ENCODE measurements at places on chromosomes 5 and 9. TPM values are rescaled to one million over a fixed set of nuclear protein-coding genes. Genes with fewer than 3 reads are reported as not detected.

DNA sequence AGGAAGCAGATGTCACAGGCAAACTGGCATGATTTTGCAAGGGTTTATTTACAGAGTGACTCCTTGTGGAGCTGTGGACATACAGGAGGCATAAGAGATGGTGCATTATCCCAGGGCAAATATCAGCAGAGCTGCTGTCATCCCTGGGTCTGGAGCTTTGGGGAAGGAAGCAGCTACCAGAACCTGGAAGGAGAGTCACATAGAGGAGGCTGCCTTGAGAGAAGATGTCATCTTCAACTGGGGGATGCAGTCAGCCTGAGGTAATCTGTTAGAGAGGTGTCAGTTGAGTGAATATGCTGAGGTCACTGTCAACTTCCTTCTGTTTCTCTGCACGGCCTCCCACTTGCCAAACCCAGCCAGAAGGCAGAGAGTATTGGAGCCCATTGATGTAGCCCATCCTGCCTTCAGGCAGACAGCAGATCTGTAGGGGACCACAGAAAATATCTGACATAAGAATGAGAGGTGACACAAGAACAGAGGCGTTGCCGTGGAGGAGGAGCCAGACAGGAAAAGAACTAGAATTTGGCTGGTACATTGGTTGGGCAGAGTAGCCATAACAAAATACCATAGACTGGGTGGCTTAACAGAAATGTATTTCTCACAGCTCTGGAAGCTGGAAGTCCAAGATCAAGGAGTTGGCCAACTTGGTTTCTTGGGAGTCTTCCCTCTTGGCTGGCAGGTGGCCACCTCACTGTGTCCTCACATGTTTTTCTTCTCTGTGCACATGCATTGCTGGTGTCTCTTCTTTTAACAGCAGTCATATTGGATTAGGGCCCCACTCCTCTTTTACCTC is 102.8 kb downstream of the SNX18 start:
- peak overlapping the region; percentile 51 for H3K27ac ChIP-seq
- peaks cover 2% of the 10 kb centered on the region for H3K36me3 ChIP-seq
- peaks cover 23% of the 10 kb centered on the region for H3K4me1 ChIP-seq
- H3K27me3 ChIP-seq = peaks cover 4% of the 10 kb centered on the region
- H3K4me3 ChIP-seq = no peak overlapping the region

DNA sequence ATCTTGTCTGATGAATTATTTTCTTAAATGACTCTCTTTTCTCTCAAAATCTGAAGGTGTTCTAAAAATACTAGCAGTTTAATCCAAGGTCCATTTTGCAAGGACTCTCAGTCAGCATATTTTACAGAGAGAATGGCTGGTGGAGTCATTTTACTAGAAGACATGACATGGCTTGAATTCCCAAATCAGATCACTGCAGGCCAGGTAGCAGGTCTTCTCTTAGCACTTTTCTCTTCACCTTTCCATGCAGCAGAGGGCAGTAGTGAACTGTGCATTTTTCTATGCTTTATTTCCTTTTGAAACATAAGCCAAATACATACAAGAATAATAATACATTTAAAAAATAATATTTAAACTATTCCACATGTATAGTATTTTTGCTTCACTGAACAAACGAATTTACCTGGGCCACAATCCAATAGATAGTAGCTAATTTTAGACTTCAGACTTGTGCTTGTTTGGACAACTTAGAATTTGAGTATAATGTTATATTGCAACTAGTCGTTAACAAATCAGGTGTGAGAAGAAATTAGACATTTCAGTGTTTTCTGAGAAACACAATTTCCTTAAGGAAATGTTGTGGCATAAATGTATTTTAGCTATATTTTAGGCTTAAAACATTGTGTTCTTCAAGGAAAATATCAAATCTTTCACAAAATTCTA is 289.4 kb upstream of the DAB2 start:
- no peaks in the 10 kb centered on the region for H3K36me3 ChIP-seq
- DNase-seq = peak; percentile 50
- no peak overlapping the region for H3K27ac ChIP-seq

DNA sequence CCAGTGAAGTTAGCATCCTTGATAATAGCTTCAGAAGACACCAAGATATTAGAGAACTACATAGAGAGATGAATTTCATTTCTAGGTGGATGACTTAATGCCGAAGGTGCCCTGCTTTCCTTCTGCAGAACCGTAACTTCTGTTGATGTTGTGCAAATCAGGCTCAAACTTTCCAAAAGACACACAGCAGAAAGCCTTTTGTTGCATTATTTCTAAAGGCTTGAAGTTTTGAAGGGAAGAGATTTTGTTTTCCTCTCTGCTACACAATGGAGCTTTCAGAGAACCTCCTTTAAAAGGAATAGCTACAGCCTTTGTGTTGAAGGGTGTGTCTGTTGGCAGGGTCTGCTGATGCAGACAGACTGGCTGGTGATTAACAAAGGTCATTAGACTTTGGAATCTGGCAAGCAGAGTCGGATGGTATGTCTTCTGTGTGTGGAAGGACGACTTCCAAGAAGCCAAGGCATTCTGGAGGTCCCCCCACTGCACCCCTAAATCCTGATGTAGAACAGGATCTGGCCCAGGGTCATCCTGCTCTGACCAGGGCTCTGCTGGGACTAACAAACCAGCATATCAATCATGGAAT is 57.8 kb downstream of the ZNF462 start:
- H3K36me3 ChIP-seq = no peaks in the 10 kb centered on the region
- H3K27me3 ChIP-seq = no peaks in the 10 kb centered on the region
- H3K27ac ChIP-seq = no peak overlapping the region
- peaks cover 2% of the 10 kb centered on the region for H3K4me1 ChIP-seq
- no peak for DNase-seq
- H3K4me3 ChIP-seq = no peak overlapping the region

DNA sequence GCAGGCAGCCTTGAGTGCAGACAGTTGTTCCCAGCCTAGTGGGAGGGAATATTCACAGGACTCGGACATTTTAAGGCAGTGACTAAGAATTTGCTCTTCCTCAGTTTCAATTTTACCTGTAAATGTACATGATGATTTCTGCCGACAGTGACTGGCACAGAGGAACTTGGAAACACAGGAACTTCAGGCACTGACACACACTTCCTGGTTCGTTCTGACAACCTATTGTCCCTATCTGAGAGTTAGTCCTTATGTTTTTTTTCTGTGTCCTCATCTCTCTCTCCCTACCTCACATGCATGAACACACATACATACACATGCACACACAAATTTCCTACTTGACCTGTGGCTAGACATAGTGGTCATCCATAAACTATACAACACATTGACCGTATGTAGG is 89.4 kb upstream of the CD180 start:
- H3K4me1 ChIP-seq = no peaks in the 10 kb centered on the region
- H3K4me3 ChIP-seq = no peak overlapping the region
- no peaks in the 10 kb centered on the region for H3K36me3 ChIP-seq

SLC27A4 gene
- total RNA-seq = 19.0 TPM

Data from activated CD8-positive, alpha-beta T cell treated with anti-CD3 and anti-CD28 coated beads, Interleukin-2, amount 10 ng/mL, durations not matched to agents 7 days and 5 days (primary cell).